ENCODE measurements at places on chromosomes 6 and 20.

GRCh38 chr6:111430605-111431376 lies 52.2 kb downstream of the REV3L start:
- DNase-seq: no peak

DNA sequence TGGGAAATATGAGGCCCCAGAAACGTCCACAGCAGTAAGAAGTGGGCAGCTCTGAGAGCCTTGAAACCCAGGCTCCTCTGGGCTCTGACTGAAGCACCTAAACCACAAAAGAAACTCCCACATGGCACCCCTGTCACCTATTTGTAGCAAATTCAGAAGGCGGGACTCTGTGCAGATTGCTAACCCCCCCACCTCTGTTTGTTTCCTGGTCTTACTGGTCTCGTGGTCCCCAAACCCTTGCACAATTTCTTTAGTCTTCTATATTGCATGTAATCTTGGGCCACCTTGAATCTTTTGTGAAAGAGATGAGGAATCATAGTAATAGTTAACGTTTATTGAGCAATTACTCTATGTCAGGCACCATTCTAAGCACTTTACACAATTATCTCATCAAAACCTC lies 154.3 kb downstream of the PREX1 start:
- DNase-seq: no peak

- DNase-seq: no peak
Observed at GRCh38 chr6:149969635-149970034, 5.9 kb downstream of the ULBP1 start.

GRCh38 chr6:52994839-52995088 lies 320 bp downstream of the GSTA4 start:
- no peak for DNase-seq

GRCh38 chr6:97674802-97675201 lies 391.8 kb upstream of the MMS22L start:
- no peak for DNase-seq
